ENCODE measurements at places on chromosomes 7 and 10. TPM values are rescaled to one million over a fixed set of nuclear protein-coding genes. Genes with fewer than 3 reads are reported as not detected.

TRDMT1 gene
- total RNA-seq = 13.6 TPM

MEIG1 gene
- not detected for total RNA-seq

CLEC2L gene
- total RNA-seq = not detected

COPG2 gene
- total RNA-seq = 14.1 TPM

PDK4 gene
- total RNA-seq = not detected

PRKG1 gene
- not detected for total RNA-seq

GPR26 gene
- total RNA-seq = not detected

CALHM3 gene
- 0.63 TPM for total RNA-seq

FAM25G gene
- not detected for total RNA-seq
